Breast epithelium (tissue), 4 donors: ENCODE measurements at places on chromosomes 6 and 20.

- DNase-seq = no peak
Measured at GRCh38 chr6:80133020-80133419, 26.5 kb downstream of the BCKDHB start.

DNA sequence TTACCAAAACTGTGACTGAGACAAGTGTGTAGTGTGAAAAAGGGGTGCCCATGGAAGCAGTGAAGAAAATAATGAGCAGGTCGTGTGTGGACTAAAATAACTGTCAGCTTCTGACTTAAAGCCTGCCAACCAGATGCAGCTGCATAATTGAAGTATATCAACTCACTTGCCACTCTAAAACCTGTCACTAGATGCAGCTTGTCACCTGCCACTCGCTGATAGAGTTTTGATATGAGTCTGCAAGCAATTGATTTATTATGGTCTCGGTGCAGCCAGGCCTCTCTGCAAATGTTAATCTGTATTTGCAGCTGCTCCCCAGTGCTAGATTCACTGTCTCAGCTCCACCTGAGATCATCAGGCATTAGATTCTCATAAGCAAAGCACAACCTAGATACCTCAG lies 1090.0 kb upstream of the EYS start:
- DNase-seq = no peak

GRCh38 chr20:8583566-8584043 lies 451.5 kb downstream of the PLCB1 start:
- no peak for DNase-seq

- DNase-seq = no peak
Measured at GRCh38 chr6:24761193-24761835, 13.4 kb upstream of the GMNN start.

DNA sequence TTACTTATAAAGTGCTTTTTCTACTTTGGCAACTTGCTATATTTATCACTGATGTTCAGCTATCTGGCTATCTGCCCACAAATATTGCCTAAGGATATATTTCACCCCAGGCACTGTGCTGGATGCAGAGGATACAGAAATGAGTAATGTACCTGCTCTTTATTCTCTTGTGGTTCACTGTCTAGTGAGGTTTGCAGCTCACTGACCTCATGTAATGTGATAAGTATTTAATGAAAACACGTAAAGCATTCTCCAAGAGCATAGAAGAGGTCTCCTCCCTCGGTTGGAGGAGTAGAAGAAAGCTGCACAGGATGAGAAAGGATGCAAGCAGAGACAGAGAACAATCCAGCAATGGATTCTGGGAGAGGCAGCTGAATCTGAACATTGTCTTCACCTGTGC lies 610.7 kb downstream of the CBLN4 start:
- DNase-seq = no peak

GRCh38 chr6:159169557-159170332 lies 545 bp downstream of the FNDC1 start:
- no peak for DNase-seq

GRCh38 chr6:113364766-113365165 lies 492.4 kb upstream of the MARCKS start:
- DNase-seq = no peak

DNA sequence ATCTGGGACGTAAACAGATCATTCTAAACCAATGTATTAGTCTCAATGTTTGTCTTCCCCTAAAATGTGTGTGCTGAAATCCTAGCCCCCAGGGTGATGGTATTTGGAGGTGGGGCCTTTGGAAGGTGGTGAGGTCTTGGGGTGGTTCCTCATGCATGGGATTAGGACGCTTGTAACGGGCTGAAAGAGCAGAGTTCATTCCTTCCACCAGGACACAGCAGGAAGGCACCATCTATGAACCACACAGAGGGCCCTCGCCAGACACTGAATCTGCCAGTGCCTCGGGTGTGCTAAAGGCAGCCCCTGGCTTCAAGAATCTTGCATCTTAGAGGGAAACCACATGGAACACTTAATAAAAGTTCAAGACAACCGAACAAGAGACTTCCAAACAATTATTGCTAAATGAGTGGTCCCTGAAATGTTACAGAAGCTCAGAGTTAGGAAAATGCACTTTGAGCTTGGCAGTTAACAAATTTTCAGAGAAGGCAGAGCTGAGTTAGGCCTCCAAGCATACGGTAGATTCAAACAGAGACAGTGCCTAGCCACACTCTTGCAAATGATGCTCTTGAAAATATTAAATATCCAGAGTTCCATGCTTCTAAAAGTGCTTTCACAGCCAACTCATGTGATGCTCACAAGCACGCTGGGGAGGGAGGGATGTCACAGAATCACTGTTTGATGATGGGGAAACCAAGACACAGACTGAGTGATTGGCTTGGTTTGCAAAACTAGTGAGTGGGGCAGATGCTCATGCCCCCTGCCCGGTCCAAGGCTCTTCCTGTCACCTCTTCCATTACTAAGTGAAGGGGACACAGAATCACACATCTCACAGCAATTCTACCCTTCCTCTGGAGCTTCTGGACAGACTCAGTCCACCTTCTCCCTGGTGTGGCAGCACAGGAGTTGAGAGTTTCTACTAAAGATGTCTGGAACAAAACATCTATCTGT lies 27.4 kb downstream of the TBC1D7 start:
- no peak for DNase-seq

DNA sequence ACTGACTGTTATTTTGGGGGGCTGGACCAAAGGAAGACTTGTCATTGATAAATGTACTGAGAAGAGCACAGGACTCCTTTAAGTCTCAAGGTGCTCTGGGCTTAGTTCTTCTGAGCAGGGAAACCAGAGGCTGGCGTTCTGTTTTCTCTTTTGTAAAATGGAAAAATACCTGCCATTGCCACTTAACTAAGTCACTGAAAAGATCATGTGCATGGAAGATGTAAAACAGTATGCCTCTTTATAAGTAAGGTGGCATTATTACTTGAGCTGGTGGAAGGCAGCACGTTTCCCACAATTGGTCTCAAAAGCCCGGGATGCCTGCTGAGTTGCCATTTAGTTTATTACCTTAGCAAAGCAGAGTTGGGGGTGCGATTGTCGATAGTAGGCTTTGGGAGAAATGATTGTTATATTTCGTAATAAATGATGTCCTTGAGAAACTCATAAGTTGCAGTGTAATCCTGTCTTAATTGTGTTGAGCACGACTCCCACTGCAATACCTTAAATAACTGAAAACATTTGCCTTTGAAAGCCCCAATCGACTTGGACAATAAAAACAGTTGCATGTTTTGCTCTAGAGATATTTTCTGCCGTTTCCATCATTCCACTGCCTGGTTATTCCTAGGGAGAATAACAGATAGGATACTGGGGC lies 3.6 kb downstream of the JARID2 start:
- no peak for DNase-seq

- no peak for DNase-seq
Measured at GRCh38 chr6:125714441-125715090, 34.9 kb upstream of the HEY2 start.

DNA sequence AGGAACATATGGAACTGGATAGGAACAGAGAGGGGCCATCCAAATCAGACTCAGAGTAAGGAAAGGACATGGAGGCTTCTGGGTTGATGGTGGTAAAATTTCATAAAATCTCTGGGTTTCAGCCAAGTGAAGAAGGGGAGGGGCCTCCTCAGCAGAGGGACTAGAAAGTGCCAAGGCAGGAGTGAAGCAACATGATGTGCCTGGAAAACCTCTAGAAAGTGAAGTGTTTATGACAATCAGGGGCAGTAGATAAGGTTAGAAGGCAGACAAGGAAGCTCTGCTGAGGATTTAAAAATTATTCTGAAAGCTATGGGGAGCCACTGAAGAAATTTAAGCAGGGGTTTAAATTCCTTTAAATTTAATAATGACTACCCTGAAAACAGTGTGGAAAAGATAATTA lies 126.0 kb upstream of the TENT5A start:
- no peak for DNase-seq

DNA sequence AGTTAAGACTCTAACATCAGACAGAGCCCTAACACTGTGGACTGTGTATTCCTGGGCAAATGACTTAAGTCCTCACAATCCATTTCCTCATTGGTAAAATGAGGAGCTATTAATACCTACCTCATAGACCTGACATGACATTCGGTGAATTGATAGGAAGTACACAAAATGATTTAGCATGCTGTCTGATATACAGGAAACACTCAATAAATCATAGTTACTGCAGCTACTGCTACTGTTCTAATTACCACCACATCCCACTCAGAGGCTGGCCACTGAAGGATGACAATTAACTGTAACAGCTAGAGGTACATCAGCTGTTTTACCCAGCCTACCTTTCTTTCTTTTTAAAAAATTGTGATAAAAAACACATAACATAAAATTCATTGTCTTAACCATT lies 87.7 kb downstream of the PLCG1 start:
- DNase-seq = no peak

DNA sequence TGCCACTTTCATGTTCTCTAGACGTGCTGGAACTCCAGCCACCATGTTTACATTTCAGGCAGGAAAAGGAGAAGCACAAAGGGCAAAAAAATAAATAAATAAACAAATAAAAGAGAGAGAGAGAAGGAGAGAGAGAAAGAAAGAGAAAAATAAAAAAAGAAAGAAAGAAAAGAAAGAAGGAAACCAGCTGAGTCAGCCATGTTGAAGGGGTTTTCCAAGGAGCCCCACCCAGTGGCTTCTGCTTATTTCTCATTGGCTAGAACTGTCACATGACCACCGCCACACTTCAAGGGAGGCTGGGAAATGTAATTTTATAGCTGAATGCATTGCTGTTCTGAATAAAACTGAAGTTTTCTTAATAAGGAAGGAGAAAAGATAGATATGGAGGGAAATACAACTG lies 71.1 kb downstream of the BFSP1 start:
- no peak for DNase-seq

DNA sequence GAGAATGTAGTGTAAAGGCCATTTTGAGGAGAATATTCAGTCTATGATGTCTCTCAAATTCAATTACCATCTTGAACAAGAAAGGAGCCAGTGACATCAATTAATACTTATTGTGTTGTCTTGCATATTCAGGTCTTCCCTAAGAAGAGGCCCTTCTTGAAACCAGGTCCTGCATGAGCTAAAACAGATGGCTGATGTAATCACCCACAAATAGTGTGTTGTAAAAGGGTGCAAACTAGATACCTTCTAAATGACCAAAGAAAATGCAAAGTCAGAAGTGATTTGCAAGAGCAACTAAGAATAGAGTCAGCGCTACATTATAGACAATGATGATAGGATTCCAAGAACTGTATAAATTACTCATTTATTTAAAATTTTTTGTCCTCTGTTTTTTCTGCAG lies 97.0 kb downstream of the BTBD3 start:
- no peak for DNase-seq

- no peak for DNase-seq
Measured at GRCh38 chr6:4287372-4287771, 152.0 kb upstream of the ECI2 start.

GRCh38 chr6:156791320-156791850 lies 14.2 kb downstream of the ARID1B start:
- DNase-seq = no peak

DNA sequence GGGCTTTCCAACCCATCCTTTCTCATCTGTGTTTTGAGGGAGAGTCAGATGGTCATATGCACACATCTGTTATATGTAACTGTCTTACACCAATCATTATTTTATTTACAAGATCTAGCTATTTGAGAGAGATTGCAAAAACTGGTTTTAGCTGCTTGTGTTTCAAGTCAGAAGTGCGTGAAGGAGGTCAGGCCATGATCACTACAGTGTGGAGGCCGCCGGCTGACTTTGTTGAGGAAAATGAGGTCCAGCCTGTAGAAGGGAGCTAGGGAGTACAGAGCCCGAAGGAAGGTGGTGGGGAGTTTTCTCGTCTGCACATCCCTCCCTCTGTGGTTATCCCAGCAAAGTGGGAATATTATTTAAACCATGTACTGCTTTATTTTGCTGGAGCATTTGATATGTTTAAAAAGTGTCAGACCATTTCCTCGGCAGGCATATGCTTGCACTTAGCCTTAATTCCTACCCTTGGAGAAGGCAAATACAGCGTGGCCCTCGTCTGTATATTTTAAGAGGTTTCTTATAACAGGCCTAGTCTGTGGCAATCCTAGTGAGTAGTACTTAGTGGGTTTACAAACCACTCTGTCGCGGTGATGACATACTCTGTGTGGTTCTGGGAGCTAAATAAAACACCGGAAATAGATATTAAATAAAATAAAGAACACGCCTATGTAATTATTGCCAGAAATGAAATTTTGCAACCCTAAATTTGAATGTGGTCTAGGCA lies 95.6 kb downstream of the UST start:
- no peak for DNase-seq

DNA sequence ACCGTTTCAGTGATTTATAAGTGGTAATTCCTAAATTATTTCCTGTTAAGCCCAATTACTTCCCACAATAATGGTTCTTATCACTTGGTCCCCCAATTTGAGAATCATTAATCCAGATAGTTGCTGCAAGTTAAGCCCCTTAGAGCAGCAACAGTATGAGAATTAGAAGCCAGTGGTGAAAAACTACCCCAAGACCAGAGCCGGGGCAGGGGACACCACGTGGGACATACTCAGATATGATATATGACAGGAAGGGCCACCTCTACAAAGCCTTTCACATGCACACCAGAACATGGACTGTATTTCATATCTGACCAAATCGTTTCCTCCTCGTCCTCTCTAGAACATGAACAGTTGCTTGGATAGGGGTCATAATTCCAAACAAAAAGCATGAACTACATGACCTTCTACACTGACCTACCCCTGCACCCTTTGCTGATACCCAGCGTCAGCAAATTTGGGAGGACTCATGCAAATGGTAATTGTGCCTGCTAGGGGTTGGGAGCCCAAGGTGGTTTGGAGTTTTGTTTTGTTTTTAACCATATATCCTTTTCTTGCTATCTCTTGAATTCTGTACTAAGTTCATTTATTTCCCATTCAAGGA lies 3.9 kb downstream of the JAG1 start:
- no peak for DNase-seq

DNA sequence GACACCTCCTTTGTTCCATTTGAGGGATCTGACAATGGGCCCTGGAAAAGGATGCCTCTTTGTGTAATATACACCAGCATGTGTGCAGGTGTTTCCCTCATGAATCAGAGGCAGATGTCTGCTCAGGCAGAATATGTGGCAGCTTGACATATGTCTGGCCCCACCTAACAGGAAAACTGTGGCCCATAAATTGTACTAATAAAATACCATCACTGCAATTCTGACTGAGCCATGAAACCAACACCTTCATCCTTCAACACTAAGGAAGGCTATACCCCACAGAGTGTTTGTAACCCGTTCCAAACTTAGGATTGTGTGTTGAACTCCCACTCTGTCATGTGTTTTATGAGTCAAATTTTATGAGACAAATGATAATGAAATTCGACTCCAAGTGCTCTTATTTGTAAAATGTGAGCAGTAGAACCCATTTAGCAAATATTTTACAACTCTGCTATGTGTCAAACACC lies 22.7 kb downstream of the LAMA4 start:
- DNase-seq = no peak

GRCh38 chr6:135546680-135547418 lies 49.3 kb upstream of the AHI1 start:
- DNase-seq = no peak

GRCh38 chr6:37491171-37491829 lies 8.4 kb downstream of the CCDC167 start:
- no peak for DNase-seq

- no peak for DNase-seq
Measured at GRCh38 chr6:43758617-43759050, 11.4 kb upstream of the VEGFA start.
